ENCODE measurements at places on chromosomes 5 and 9.

DNA sequence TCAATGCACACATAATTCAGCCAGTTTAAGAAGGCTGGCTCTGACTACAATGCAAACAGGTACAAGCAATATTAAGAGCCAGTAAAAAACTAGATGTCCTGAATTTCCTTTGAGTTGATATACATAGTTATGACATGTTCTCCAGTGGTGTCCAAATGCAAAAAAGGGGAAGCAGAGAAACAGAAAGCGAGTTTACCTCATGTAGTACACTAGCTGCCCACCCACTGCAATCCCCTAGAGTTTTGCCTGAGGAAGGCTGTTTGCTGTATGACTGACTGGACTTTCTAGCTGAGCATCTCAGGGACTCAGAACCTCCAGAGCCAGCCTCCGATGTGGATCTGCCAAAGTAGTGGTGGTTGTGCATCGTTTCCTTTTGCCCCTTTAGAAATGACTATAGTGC is 44.8 kb upstream of the SLC1A3 start:
- DNase-seq: no peak

DNA sequence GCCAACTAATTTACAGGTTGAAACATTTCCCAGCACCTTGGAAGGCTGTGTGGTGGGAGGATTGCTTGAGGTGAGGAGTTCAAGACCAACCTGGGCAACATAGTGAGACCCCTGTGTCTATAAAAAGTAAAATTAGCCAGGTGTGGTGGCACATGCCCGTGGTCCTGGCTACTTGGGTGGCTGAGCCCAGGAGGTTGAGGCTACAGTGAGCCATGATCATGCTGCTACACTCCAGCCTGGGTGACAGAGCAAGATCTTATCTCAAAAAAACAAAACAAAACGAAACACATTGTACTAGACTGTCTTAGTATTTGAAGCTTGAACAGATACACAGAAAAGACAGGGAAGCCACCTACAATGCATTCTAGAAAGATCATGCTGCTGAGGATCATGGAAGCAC is 2.8 kb upstream of the HSDL2 start:
- no peak for DNase-seq

- no peak for DNase-seq
Measured at GRCh38 chr5:138490648-138491283, 25.5 kb downstream of the EGR1 start.

DNA sequence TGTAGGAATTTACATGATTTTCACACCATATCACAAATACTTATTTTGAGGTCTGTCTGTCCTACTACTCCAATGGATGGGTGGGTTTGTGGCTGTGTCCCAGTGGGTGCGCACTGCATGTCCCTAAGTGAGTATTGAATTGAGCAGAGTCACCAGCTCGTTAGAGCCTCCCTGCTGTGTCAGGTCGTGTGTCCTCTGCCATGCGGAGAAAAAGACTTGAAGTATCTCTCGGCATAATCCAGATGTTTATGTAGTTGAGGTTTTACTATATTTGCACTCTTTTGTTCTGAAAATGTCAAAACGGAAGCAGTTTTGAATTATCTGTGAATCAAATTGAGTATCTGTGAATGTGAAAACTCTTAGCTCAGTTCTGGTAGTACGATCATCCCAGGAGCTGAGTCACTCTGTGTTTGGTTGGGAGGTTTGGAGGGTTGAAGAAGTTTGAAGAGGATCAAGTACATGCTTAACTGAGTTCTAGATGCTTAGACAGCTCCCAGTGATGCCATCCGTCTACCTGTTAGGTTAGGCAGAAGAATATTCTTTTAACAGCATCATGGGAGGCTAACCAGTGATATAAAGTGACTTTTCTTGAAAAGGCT is 194.2 kb downstream of the TENT4A start:
- DNase-seq: no peak

DNA sequence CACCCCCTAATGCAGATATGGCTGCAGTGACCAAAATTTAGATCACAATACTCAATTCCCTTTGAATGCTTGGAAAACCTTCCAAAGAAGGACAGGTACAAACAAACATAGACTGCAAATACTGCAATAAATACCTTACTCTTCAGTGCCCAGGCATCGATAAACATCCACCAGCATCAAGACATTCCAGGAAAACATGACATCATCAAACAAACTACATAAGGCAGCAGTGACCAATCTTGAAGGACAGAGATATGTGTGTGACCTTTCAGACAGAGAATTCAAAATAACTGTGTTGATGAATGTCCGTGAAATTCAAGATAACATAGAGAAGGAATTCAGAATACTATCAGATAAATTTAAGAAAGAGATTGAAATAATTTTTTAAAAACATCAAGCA is 488.6 kb downstream of the TLR4 start:
- no peak for DNase-seq

DNA sequence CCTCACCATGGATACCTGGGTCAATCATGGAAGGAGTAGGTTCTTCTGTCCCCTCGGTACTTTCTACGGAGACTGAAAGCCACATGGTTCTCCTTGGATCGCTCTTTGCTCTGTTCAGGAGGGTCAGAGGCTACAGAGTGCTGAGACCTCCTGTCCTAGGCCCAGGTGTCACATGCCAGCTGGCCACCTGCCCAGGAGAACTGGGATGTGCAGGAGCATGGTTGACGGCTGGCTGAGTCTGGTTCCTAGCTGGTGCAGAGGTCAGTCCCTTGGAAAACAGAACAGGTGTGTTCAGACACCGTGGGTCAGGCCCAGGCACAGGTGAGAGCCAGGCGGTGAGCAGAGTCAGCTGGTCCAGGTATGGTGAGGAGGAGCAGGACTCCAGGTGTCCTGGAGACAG is 416.3 kb downstream of the IRX1 start:
- DNase-seq: no peak

- DNase-seq: no peak
Measured at GRCh38 chr5:68884144-68884754, 209.6 kb upstream of the SLC30A5 start.

Data from CD4-positive, alpha-beta T cell treated with Interferon gamma for 1 hour (primary cell).